ENCODE measurements at places on chromosomes 6 and 20.

- no peak for DNase-seq
These were observed 51.5 kb downstream of the BMP7 start for GRCh38 chr20:57214948-57215347.

GRCh38 chr6:124943658-124944057 lies 18.6 kb upstream of the RNF217 start:
- DNase-seq: no peak

DNA sequence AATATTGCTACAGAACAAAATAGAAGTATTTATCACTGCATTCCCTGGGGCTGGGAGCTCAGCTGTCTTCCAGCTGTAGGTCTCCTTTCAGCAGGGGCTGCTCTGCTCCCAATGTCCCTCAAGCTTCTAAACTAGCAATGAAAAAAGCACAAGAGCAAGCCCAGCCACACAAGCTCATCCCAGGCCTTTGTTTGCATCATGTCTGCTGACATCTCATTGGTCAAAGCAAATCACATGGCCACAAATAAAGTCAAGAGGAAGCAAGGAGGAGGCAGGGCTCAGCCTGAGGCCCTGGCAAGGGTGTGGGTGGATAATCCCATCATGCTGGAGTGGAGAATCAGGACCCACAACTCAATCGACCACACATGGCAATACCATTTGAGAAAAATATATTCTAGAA lies 2.2 kb upstream of the BFSP1 start:
- peak; percentile 78 for DNase-seq

DNA sequence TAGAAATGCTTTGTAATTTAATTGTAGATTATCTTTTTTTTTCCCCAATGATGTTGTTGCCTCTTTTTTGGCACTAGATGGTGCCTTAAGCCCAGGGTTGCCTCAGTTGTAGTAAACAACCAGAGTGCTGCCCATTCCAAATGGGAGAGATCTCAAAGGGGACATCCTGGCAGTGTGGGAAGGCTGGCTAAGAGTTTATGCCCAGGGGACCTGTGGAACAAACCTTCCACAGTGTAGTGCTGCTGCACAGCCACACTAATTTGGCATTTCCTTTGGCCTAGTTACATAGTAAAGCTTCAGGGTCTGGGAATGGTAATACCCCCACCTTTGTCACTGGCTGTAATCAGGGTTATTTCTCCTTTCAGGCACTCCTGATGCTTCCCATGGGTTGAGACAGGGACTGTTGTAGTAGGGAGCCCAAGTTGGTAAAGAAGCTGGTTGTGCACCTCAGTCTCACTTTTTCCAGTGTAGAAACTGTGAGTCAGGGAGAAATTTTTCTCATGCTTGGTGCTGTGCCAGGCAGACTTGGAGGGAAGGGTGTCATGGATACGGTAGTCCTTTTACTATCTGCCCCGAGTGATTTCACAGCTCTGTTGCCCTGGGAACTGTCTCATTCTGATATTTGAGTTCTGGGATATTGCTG lies 177.8 kb upstream of the ECI2 start:
- DNase-seq: no peak

- DNase-seq: no peak
These were observed 558.7 kb downstream of the LMBRD1 start for GRCh38 chr6:69238067-69238466.

GRCh38 chr6:29112135-29112534 lies 4.3 kb downstream of the OR2J3 start:
- DNase-seq: no peak

DNA sequence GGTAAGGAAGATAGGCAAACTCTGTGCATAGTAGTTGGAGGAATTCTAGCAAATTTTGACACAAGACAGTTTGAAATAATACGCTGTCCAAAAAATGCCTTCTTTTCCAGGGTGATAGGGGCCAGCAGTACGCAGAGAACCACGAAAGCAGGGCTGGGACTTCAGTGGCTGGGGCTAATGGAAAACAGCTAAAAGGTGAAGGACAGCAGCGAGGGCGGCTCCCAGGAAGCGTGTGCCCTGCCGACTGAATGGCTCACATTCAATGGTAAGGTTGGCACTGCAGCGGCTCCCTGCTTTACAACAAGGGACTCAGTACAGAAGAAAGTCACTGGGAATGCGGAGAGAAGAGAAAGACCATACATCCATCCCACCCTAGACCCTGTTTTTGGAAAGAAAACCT lies 131.1 kb downstream of the MYLK4 start:
- DNase-seq: no peak

DNA sequence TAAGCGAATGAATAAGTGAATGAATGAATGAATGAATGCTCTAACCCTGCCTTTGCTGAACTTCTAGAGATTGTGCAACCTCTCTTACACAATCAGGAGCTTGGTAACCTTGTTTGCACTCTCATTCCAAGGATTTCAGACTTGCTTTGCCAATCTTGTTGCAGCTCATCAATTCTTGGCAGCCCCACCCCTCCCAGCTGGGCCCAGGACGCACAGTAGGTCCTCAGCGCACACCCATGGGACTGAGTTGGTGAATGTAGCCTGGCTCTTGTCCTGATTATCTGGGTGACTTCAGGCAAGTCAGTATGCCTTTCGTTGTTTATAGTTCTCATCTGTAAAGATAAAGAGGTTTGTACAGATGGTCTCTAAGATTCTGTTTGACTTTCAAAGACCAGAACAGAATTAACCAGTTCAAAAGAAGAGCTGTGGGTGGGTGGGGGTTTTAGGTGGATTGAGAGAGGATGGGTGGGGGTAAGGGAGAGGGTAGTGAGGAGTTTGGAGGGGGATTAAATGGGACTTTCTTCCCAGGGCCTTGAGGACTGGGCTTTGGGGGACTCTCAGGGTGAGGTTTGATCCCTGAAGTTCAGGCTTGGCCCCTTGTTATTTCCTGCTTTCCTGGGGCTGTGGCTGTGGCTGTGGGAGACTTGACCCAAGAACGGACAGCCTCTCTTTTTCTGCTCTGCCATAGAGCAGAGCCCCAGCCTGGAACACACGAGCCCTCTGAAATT lies 33.2 kb downstream of the VEGFA start:
- DNase-seq: no peak

DNA sequence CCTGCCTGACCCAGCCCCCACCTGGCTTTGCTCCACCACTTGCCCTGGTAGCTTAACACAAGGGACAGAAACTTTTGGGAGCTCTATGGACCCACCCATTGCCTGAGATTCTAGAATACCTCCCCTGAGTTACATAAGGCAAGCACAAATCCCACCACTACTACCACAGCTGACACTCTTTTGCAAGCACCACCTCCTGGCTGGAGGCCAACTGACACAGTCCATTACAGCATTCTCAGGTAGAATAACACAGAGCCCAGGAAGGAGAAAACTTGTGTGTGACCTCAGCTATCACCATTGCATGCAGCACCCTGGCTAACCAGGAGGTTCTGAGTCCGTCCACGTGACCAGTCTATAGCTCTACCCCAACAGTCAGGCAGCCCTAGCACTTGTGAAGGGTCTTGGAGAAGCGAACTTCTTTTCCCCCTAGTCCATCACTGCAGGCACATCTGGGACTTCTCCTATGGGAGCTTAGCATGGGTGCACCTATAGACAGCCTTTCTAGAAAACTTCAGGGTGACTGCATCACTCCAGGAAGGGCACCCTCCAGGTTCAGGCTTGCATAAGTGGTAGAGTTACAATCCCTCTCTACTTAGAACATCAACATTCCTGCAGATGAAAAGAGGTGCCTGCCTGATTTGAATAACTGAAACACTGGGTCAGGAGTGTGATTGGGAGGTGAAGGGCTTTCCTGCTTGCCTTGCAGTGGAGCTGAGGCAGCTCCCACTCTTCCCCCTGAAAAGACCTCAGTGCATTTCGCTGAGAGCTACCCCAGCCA lies 30.1 kb downstream of the CITED2 start:
- no peak for DNase-seq

- DNase-seq: no peak
These were observed 6.5 kb upstream of the PERP start for GRCh38 chr6:138113588-138114210.

GRCh38 chr6:159400826-159401225 lies 231.6 kb downstream of the FNDC1 start:
- no peak for DNase-seq

Data from iPS DF 19.7 (cell line).